ENCODE measurements at places on chromosomes 1 and 21.

DNA sequence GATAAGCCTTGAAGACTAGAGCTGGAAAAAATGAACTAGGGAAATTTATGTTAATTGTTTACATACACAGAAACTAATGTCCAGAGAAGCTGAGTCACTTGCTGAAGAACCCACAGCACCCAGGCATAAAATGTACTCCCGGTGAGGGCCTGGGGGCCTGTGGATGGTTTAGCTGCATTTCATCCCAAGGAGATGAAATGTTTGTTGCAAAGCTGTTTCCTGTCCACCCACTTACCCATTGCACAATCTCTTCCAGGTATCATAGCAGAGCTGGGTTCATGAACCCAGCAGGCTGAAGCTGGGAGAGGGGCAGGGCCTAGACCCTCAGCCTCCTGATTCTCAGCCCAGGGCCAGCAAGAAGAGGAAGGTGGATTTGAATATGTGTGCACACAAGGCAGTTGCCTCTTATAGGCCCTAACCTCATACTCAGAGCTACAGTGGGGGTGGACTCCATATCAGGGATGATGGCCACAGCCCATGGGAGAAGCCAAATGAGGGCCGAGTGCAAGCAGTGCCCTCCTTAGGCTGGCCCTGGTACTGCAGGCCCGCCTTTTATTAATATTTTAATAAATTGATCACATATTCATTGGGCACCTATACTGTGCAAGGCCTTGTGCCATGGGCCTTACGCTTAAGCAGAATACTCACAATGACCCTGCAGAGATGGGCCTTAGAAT is 110.8 kb downstream of the LACTBL1 start:
- DNase-seq, result no peak

GRCh38 chr1:66323958-66324625 is 209.9 kb upstream of the SGIP1 start:
- DNase-seq, result no peak

- DNase-seq, result peak; percentile 86
These were observed 7.2 kb downstream of the ZDHHC18 start for GRCh38 chr1:26833432-26834405.

DNA sequence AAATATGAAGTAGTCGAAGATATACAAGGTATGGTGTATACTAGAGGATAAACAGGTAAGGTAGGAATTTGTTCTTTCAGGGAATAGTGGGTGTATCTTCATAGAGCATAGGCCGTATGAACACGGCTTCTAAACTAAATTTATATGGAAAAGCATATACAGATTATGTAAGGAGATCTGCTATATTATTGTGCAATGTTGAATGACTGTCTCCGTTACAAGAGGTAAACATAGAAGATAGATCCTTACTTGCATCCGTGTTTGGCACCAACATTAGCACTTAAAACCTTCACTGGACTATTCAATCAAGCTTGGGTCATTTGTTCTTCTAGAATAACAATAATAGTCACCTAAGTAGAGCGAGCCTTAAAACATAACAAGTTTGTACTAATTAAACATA is 45.9 kb downstream of the CLEC20A start:
- no peak for DNase-seq

DNA sequence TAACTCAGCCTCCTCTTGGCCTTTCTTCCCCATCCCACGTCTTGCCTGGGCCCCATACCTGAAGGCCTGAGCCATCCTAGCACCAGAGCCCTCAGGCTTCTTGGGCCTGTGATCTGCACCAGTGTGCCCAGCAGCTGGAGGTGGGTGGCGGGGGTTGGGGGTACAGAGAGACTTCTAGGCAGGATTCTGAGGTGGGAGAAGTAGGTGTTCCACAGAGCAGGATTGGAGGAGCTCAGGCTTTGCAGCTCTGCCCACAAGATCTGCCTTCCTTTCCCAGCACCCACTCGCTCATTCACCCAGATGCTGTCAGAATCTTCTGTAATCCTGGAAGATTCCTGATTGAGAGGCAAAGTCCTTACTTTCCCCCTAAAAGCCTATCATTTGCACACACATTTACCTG is 10.0 kb upstream of the GJB5 start:
- no peak for DNase-seq

DNA sequence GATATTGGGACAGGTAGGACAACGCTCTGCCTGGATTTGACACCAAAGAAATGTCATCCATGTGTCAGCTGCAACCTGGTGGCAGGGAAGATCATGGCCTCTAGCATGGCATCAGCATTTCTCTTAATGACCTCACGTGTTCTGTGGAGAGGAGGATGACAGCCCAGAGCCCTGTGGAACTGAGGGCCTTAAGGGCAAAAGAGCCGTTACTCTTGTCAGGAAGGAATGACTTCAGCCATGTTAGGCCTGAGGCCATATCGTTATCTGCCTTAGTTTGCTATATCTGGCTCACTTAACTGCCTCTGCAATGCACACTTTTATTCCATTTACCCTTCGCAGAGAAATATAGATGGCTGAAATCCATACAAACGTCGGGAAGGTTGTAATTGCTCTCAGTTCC is 83.2 kb upstream of the PBX1 start:
- no peak for DNase-seq

DNA sequence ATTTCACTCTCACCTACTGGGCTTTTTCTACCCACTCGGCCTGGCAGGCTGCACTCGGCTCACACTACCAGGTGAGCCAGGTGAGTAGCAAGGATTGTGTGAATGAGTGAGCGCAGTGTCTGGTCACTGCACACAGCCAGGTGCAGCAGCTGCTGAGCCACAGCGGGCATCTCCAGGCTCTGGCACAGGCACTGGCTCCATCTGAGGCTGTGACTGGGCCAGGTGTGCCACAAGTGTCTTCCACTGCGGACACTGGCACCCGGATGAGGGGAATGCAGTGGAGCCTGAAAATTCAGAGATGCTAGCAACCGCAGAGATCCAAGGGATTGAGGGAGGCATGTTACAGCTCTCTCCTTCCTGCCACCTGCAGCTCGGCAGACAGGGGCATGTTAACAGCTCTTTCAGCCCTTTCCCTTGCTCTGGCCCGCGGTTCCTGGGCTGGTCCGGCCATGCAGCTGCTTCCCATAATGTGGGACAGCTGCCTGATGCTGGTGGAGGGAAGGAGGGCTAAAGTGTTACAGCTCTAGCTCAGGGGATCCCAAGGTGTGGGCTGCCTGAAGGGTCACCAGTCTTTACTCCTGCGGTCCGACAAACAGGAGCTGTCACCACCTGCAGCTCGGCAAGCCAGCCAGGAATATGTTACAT is 1038.3 kb downstream of the AMY1C start:
- no peak for DNase-seq

- DNase-seq, result no peak
These were observed 275.5 kb upstream of the RUNX1 start for GRCh38 chr21:35324372-35325220.

- no peak for DNase-seq
These were observed 14.1 kb downstream of the DDAH1 start for GRCh38 chr1:85450832-85451231.

DNA sequence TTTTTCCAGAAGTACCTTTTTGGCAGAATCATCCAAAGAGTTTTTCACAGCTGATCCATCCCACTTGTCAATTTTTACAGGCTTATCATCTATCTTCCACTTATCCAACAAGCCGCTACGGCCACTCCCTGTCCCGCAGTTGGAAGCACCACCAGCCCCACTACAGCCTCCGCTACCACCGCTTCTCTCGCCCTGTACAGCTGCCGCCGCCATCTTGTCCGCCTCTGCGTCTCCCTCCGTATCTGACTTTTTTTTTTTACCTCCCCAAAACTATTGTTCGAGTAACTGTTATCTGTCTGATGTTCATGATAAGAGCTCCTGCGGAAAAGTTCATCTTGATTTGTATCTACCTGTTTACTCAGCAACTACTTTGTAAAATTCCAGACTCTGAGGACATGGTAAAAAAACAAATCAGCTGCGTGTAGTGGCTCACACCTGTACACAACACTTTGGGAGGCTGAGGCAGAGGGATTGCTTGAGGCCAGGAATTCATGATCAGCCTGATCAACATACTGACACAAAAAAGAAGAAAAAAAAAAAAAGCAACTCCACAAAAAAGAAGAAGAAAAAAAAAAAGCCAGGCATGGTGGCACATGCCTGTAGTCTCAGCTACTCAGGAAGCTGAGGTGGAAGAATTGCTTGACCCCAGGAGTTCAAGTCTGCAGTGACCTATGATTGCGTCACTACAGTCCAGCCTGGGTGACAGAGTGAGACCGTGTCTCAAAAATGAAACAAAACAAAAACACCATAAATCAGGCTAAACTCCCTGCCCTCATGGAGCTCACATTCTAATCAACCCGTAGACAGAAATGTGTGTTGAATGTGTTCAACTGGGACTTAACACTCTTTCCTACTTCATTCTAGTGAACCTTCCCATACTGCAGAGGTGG is 8.0 kb upstream of the EYA3 start:
- no peak for DNase-seq

GRCh38 chr1:63770381-63770780 is 3.4 kb upstream of the ROR1 start:
- DNase-seq, result no peak

- no peak for DNase-seq
These were observed 51.1 kb upstream of the CTTNBP2NL start for GRCh38 chr1:112344754-112345423.

- peak; percentile 8 for DNase-seq
These were observed 698 bp downstream of the MOV10 start for GRCh38 chr1:112674986-112675727.

GRCh38 chr1:185632659-185633423 is 101.3 kb upstream of the HMCN1 start:
- no peak for DNase-seq

GRCh38 chr1:209648931-209649776 is 3.1 kb downstream of the LAMB3 start:
- DNase-seq, result no peak

GRCh38 chr1:166679369-166679768 is 159.9 kb upstream of the POGK start:
- no peak for DNase-seq

DNA sequence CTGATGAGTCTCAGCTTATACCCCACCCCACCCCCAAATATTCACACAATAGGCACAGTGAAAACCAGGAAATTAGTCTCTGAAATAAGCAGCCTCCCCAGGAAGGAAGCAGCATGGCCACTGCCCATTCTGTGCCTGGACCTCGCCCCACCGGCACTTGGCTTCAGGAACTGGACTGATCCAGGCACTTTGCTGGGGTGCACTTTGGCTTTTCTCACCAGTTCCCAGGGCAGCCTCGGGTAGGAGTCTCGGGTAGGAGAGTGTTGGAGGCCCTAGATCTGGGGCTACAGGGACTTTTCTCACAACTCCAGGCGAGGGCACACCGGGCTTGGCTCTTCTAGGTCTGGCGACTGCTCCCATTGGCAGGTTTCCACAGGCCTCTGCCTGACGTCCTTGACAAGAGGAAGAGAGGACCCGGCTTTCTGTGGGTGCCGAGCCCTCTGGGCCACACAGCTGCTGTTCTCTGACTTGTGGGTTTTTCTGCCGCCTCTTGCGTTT is 18.7 kb downstream of the ADARB1 start:
- DNase-seq, result no peak

DNA sequence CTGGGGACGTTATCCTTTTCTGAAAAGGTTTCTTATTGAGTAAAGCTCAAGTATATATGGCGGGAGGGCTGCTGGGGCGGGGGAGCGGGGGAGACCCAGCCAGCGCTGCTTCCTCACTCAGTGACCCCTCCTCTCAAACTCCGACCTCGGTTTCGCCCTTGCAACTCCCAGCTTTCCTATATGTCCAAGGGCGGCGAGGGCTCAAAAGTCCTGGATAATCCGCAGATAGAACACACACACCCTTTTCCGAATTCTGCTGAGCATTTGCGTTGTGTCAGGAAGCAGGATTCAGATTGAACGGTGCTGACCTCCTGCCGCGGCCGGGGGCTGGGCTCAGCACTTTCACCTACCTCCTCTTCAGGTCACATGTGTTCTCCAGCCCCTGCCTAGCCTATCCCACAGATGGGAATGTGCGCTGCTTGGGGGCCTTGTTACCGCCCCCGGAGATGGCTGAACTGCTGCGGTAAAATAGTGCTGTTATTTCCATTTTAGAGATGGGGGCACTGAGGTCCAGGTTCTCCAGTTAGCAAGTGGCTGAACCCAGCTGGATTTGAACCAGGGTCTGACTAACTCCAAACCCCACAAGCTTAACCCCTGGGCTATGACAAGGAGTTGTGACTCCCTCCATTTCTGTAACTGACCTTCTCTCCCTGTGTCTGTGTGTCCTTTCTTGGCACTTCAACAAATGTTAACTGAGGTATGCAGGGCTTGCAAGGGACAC is 795 bp upstream of the AHDC1 start:
- no peak for DNase-seq

DNA sequence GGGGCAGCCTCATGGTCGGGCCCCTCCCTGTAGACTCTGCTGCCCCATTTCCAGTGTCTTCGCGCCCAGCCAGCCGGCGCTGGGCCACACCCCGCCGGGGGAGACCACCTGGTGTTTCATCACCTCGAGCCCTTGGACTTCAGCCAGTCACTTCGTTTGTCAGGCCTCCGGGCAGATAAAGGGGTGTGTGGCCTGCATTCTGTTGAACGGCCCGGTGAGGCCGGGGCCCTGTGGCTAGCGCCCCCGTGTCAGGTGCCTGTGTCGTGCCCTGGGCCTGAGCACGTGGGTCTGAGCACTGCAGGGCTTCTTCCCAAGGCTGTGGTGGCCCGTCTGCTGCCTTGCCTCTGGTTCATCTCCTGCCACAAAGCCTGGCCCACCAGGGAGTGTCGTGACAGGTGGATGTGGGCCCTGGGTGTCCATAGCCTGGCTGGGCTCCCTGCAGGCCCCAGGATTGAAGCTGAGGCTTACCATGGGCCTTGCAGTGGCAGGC is 65.2 kb upstream of the DIP2A start:
- no peak for DNase-seq

- DNase-seq, result no peak
These were observed 45.7 kb upstream of the ZNF648 start for GRCh38 chr1:182107209-182107608.

- DNase-seq, result no peak
These were observed 2.0 kb downstream of the ADAMTS1 start for GRCh38 chr21:26842974-26843932.

- no peak for DNase-seq
These were observed 9.7 kb upstream of the THEM4 start for GRCh38 chr1:151918819-151919610.

DNA sequence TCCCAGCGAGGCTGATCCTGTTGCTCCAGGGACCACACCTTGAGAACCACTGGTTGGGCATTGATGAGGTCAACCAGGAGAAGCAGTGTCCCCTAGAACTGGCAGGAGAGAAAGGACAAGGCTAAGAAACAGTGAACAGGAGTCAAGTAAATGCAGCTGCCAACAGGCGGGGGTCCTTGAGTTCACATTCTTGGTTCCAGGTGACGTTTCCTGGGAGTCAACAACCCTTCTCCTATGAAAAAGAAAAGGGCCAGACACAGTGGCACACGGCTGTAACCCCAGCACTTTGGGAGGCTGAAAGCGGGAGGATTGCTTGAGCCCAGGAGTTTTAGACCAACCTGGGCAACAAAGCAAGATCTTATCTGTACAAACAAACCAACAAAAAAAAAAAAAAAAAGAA is 98.3 kb downstream of the KAZN start:
- no peak for DNase-seq

- DNase-seq, result no peak
These were observed 4.9 kb downstream of the ASAP3 start for GRCh38 chr1:23478896-23479665.

Data from stimulated activated CD8-positive, alpha-beta memory T cell treated with anti-CD3 and anti-CD28 coated beads, Interleukin-7, amount 100 ng/mL, for 48 hours (primary cell).